ENCODE measurements at places on chromosomes 3 and 15.

DNA sequence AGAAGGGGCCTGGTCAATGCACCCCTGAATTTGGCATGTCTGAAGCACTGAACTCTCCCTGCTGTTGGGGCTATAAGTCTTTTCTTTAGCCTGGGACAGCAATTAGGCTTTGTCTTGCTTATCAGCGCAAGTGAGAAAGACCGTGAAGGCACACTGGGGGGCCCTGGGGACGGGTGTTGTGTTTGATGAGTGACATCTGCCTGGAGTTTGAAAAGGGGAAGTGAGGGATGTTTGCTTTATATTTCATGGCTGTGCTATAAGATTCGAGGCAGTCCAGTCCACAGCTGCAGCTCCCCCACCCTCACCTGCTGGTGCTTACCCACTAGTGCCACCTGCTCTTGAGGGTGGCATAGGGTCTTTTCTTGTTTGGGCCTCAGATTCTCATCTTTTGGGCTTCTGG lies 44.8 kb downstream of the CEMIP start:
- no peak for DNase-seq

- DNase-seq: no peak
Observed at GRCh38 chr3:107064405-107065060, 312.7 kb upstream of the CCDC54 start.

DNA sequence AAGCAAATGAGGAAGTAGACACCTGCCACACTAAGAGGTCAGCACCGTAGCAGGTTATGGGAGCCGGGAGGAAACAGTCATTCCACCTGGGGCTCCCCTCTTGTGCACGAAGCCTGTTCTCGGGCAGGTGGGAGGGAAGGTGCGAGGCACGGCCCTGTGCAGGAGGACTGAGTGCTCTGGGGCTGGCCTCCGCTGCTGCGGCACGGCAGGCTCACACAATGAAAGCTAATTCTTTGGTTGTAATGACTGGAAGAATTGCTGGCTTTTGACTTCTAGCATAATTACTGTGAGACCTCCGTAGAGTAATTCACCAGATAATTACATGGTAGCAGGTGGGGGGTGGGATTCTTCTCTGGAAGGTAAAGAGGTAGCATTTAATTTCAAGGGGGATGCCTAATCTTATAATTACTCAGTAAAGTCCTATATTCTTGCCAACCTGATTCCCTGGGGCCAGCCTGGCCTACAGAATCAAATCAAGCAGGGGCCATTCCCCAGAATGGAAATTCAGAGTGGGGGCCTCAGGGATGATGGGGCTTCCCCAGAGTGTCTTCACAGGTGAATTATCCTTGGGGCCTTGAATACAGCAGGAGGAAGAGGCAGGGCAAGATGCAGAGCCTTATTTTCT lies 129.1 kb downstream of the TPRA1 start:
- DNase-seq: no peak

DNA sequence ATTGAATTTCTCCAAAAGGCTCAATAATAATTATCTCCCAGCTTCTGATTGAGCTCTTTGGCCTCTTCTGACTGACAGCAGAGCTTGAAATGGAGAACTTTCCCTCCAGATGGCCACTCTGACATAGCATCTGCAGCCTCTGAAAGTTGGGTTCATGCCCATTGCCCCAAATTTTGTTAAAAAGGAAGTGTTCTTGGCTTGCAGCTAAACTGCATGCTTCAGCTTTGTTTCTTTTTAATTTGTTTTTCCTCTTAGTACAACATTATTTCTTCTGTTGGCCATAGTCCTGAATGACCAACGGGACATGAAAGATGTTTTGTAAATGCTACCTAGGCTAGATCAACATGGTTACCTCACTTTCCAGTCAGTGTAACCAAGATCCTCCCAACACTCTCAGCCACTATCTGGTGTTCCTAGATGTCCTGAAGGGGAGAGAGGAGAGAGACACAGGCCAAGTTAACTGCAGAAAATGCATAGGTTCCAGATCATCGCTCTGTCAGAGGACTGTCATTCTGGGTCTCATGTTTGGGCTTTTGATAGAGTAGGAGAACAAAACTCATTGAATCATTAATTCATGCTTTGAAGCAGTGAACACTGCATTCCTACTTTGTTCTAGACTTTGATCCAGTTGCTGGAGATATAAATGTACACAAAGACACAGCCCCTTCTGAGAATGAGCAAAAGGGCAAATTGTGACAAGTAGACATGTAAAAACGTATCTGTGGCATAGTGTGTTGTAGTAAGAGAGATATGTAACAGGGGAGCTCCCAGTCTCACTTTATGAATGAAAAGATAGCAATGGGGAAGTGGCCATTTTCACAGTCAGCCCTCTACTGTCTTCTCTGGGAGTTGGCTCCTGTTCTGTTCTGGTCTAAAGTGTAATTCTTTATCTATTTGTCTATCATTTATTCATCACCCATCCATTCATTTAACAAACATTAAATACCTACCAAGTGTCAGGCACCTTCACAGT lies 156.2 kb downstream of the ZNF621 start:
- no peak for DNase-seq

DNA sequence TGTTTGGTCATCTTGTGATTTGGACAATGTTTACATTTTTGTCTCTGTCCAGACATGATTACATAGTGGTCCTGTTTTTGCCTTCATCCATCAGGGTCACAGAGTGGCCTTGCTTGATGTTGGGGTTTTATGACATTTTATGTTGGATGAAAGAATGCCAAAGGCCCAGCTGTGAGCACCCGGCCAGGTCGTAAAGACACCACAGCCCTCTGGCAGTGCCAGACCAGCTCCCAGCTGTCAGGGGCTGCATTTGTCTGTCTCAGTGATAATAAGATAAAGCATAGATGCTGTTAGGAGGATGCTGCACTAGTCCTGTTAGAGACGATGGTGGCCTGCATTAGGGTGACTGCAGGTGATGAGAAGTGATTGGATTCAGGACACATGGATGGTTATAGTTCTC lies 117.5 kb downstream of the FAM174B start:
- DNase-seq: no peak

- no peak for DNase-seq
Observed at GRCh38 chr3:169389211-169389924, 274.1 kb downstream of the MECOM start.

- no peak for DNase-seq
Observed at GRCh38 chr3:194586836-194587235, 46.4 kb downstream of the TMEM44 start.

- DNase-seq: no peak
Observed at GRCh38 chr15:90382320-90382719, 5.7 kb upstream of the IQGAP1 start.

DNA sequence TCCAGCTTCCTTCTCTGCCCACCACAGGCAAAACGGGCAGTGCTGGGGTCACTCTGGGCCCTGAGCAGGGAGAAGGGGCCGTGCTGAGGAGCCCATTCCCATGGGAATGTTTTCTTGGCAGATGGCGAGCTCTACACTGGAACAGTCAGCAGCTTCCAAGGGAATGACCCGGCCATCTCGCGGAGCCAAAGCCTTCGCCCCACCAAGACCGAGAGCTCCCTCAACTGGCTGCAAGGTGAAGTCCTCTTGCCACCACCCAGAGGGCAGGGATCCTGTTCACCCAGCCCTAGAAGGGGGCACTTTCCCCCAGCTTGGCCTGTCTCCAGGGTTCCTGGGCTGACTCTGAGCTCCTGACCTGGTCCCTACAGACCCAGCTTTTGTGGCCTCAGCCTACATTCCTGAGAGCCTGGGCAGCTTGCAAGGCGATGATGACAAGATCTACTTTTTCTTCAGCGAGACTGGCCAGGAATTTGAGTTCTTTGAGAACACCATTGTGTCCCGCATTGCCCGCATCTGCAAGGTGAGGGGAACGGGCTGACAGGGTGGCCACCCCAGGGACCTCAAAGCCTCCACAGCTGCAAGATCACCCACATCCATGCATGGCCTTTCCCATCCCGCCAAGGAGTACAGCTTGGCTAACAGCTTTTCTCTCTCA lies 12.4 kb downstream of the CIB1 start:
- DNase-seq: no peak

DNA sequence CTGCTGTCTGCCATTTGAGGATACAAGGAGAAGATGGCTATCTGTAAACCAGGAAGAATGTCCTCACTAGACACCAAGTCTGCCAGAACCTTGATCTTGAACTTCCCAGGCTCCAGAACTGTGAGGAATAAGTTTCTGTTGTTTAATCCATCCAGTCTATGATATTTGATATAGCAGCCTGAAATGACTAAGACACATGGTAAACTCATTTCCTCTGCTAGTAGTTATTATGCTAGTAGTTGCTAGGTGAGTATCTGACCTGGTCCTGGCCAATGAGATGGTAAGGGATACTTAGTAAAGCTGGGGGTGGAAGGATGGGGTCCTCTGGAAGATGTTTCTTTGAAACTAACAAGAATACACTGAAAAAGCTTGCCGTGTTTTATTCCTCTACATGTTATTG lies 280.7 kb upstream of the ARHGEF26 start:
- no peak for DNase-seq

- DNase-seq: no peak
Observed at GRCh38 chr3:50139718-50140423, 15.3 kb upstream of the SEMA3F start.

GRCh38 chr3:58299839-58300516 lies 6.1 kb upstream of the RPP14 start:
- no peak for DNase-seq

DNA sequence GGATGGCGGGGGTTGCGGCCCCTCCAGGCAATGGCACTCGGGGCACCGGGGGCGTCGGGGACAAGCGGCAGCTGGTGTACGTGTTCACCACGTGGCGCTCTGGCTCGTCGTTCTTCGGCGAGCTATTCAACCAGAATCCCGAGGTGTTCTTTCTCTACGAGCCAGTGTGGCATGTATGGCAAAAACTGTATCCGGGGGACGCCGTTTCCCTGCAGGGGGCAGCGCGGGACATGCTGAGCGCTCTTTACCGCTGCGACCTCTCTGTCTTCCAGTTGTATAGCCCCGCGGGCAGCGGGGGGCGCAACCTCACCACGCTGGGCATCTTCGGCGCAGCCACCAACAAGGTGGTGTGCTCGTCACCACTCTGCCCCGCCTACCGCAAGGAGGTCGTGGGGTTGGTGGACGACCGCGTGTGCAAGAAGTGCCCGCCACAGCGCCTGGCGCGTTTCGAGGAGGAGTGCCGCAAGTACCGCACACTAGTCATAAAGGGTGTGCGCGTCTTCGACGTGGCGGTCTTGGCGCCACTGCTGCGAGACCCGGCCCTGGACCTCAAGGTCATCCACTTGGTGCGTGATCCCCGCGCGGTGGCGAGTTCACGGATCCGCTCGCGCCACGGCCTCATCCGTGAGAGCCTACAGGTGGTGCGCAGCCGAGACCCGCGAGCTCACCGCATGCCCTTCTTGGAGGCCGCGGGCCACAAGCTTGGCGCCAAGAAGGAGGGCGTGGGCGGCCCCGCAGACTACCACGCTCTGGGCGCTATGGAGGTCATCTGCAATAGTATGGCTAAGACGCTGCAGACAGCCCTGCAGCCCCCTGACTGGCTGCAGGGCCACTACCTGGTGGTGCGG lies 1.9 kb downstream of the CHST2 start:
- no peak for DNase-seq

- peak; percentile 24 for DNase-seq
Observed at GRCh38 chr3:138114988-138115971, at the start of gene DZIP1L. Gene DZIP1L, minus strand, starts transcription at chr3:138115608. Its CDS starts 11,637 bp downstream, at chr3:138103971.

DNA sequence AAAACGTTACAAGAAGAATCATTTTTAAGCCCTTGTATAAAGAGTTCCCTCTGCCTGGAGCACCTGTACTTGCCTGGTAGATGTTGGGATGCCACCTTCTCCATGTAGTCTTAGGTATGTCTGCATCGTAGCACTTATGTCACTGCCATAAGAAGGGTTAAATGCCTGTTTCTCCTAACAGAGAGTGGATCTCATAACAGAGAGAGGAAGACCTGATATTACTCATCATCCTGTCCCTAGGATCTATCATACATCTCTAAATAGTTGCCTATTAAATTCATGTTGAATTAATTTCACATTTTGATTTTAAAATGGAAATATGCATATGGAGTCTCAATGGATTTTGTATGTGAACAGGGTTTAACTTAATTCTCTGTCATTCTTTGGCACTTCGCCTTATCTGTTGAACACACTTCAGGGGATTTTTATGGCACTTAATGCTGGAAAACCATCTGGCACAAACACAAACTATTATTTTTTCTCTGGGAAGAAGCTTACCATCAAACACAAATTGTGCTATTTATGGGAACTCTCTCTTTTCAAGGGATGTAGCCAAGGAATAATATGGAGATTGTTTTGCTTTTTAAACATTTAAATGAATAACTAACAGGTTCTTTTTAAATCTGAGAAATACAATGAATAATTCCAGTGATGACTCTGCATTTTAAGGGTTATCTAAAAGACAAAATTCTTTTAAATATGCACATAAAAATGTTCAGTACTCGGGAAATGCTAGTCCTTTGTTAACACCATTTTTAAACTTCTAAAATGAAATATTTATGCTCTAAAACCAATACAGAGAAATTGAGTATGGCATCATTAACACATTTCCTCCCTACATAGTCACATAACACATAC lies 230.7 kb downstream of the ZNF385D start:
- DNase-seq: no peak

GRCh38 chr15:67201136-67201535 lies 53.3 kb downstream of the AAGAB start:
- DNase-seq: peak; percentile 11

Data from GF-D8 (cell line).